ENCODE measurements at places on chromosomes 12 and 14.

GRCh38 chr12:90954921-90955320 is at the start of gene CCER1:
TSS of gene CCER1 (minus strand) at chr12:90955176. CDS start at chr12:90954742, 434 bp downstream.
- no peak for DNase-seq

DNA sequence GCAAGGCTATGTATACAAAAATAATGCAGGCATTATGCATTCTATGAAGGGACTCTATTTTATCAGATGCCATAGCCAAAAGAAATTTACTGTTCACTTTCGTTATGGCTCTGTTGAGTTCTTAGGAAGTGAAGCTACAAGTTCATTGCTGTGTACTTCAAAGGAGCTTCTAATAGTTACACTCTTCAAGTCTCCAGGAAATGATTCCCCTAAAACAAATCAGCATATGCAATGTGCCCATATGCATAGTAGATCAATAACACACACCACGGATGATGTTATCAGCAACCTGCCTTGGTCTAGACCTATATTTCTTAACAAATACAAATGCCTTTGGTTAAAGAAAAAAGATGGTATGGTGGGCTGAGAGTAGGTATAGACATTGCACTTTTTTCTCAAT is 83.4 kb downstream of the AKAP6 start:
- no peak for DNase-seq

- no peak for DNase-seq
Measured at GRCh38 chr14:68373847-68374444, 418.9 kb downstream of the ZFP36L1 start.

- DNase-seq: no peak
Measured at GRCh38 chr12:124397807-124398577, 103.1 kb downstream of the RFLNA start.

GRCh38 chr12:45192707-45193106 is 23.2 kb upstream of the ANO6 start:
- DNase-seq: no peak

DNA sequence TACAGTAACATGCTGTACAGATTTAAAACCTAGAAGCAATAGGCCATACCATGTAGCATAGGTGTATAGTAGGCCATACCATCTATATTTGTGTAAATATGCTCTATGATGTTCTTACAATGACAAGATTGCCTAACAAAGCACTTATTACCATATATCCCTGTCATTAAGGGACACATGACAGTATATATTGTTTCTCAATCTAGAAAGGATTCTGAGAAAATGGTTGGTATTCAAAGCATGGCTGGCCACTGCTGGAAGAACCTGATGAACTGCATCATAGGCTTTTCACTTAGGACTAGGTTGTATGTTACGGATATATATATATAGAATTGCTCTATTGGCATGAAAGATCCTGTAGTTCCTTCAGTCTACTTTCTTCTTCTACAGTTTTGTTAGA is 125.2 kb upstream of the SLC38A2 start:
- no peak for DNase-seq

- no peak for DNase-seq
Measured at GRCh38 chr12:60266381-60266852, 670.6 kb downstream of the SLC16A7 start.

DNA sequence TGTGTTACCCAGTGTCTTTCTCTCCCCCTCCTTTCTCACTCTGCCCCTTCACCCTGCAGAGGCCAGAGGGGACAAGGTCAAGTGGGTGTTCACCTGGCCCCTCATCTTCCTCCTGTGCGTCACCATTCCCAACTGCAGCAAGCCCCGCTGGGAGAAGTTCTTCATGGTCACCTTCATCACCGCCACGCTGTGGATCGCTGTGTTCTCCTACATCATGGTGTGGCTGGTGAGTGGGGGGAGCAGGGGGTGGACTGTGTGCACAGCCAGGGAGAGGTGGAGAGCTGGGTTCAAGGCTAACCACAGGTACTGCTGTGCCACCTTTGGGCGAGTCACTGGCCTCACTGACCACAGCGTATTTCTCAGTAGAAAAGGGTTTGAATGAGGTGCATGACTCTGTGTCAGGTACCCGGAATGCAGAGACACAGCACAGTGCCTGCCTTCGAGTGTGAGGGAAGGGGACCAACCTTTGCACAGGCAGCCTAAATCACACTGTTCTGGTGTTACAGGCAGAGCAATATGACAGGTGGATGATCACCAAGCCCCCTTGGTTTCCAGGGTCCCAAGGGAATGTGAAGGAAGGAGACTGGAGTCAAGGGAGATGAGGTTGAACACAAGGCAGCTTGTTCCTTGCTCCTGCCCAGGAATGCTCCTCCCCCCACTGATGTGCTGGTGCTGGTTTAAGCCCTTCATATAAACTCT is 30.8 kb upstream of the RIN3 start:
- DNase-seq: no peak

GRCh38 chr14:96434040-96434439 is 42.1 kb downstream of the AK7 start:
- no peak for DNase-seq

GRCh38 chr14:77245820-77246219 is 25.2 kb downstream of the NGB start:
- no peak for DNase-seq

DNA sequence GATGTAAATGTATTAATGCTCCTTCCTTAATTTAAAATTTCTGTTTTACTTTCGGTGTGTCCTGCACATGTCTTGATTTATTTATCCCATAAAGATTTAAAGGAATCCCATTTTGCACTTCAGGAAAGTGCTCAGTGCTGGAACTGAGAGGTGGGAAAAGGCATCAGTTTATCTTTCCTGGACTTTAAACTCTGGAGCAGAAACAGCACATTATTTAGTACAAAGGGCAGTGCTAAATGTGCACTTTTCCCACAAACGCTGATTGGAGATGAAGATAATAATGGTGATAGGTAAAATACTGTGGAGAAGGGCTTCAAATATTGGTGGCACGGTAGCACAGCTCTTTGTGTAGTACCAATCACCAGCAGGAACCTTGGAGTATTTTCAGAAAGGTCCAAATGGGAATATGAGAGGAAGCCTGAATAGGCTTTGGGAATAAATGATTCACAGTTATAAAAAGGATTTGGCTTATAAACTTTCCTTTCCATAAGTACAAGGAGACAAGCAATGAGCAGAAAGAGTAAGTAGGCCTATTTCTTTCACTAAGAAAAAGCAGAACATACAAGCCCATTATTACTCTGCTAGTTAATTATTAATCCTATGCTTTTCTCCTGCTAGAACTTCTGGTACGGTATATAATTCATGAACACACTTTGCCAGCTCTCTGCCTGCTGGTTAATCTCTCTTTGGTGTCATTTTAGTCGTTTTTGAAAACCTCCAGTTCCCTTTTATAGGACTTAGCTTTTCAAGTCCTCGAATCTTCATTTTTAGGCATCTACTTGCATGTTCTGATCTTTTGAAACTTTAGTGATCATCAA is 58.3 kb downstream of the SLC15A5 start:
- DNase-seq: no peak

DNA sequence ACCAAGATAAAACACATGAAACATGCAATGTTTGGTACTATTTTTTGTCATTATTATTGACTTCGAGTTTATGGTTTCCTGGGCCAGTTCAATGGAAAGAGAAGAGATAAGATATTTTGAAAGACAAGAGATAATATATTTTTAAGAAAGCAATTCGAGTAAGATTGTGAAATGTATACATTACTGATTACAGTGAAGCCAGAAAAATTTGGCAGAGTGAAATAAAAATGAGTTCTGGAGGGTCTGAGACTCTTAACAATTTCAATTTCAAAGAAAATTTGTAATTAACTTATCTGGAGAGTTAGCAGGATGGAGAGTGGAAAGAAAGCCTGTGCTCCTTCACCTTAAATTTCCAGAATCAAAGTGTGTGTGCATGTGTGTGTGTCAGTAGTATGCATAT is 17.3 kb downstream of the CCER1 start:
- no peak for DNase-seq

DNA sequence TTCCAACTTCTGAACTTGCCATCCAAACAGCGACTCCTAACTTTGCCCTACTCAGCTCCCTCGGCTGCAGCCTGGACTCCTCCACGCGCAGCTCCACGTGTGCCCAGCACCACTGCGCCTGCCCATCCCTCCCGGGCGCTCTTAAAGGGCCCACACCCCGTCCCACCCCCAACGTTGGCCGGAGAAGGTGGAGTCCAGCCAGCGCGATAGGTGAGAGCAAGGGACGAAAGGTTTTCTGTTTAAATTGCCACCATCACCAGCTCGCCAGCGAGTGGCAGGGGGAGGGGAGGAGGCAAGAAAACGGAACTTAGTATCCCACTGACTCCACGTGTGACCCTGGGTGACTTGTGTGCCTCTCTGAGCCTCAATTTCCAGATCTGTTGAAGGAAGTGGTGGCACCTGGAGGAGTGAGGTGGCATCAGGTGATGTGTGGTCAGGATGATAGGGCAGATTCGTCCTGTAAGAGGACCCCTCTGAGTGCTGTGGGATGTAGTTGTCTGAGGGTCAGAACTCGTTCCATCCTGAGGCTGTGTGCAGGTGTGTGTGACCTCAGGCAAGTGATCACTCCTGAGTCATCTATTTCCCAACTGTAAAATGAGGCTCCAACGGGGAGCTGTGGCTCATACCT is 59.7 kb downstream of the TRPV4 start:
- no peak for DNase-seq

- no peak for DNase-seq
Measured at GRCh38 chr12:130051900-130052299, 110.4 kb upstream of the FZD10 start.

GRCh38 chr12:50302686-50303085 is 19.4 kb upstream of the LIMA1 start:
- peak; percentile 80 for DNase-seq

DNA sequence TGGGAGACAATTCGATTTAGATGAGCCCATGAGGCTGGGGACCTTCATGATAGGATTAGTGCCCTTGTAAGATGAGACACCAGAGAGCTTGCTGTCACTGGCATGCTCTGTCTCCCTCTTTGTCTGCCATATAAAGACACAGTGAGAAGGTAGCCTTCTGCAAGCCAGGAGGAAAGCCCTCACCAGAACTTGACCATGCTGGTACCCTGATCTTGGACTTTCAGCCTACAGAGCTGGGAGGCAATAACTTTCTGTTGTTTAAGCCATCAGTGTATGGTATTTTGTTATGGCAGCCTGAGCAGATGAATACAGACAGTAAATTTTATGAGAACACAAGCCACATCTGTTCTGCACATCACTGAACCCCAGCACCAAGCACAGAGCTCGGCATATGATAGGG is 38.1 kb upstream of the RASSF3 start:
- DNase-seq: no peak

GRCh38 chr14:56659964-56660551 is 80.5 kb downstream of the TMEM260 start:
- peak; percentile 8 for DNase-seq

DNA sequence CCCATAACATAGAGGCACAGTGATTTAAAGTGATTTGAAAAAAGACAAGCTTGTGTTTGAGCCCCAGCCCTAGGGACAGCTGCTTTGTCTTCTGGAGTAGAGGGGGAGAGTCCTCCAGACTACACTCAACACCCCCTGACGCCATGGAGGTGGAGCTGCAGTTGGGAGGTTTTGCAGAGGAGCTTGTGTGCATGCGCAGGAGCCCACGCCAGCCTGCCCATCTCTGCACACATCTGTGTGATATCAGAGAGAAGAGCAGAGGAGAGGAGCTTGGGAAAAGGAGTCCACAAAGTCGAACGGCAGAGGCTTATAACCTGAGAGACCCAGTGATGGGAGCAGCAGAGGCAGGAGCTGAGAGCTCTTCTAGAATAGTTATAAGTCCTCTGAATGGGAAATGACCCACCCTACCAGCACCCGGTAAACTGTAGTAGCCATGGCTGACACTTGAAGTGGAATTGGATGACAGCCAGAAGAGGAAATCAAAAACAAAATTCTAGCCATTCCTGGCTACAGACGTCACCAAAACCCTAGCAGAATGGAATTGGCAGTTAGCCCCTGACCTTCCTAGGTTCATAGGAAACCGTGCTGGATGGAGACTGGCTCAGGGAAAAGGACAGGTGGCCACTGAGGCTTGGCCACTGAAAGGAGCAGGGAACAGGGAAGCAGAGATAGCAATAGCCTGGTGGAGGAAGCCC is 185.1 kb upstream of the VASH1 start:
- DNase-seq: no peak

DNA sequence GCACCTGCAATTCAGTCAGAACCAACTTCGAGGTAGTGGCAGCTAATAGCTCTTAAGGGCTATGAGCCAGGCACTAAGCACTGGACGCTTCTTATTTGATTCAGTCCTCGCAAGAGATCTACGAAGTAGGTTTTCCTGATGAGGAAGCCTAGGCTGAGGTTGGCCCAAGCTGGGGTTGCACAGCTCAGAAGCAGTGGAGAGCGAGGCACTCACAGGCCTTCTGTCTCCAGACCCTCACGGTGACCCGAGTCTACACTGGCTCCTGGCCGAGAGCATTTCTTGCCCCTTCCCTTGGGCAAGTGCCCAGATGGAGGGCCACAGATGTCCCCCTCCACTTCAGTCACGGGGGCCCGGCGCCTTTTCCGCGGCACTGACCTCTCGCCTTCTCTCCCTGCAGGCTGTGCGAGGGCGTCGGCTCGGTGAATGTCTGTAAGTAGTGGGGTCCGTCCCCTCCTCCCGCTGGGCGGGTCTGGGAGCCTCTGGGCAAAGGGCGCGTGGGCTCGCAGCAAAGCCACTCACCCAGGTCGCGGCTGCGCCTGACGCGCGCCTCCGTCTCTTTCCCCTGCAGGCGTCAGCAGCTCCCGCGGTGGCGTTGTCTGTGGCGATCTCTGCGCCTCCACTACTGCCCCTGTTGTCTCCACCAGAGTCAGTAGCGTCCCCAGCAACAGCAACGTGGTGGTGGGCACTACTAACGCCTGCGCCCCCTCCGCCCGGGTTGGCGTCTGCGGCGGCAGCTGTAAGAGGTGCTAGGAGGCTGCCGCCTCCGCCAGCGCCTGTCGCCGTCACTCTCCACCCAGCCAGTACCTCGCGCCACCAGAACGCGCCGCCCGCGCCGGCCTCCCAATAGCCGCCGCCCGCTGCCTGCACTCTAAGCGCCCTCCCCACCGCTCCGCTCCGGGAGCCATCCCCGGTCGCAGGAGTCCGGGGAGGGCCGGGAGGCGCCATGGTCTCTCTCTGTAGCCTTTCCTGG is 13.1 kb downstream of the KRT83 start:
- DNase-seq: no peak

DNA sequence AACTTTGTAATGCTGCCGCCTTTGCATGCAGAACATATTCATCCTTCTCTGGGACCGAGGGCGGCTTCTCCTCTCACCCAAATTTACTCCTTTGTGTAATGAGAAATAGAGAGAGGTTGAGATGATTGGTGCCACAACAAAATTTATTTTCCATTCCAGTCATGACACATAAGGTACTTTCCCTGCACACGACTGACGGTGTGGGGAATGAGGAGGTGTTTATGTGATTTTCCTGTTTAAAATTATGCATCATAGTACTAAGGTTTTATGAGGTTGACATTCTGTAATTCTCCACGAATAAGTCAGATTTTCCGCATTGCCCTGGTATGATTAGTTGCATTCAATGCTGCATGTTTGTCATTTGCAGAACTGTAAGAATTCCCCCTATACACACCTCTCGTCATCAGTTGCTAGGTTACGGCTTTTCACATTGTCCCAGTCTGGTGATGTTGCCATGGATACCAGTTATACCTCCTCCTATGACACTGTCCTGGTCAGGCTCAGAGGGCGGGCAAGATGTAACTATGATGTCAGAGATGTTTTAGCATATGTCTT is 23.1 kb downstream of the BICDL1 start:
- no peak for DNase-seq
